Activated gamma-delta T cell treated with anti-CD3 and anti-CD28 coated beads, Interleukin-2, amount 50 U/mL, for 16 hours (primary cell): ENCODE measurements at places on chromosomes 4 and X.
A peak's percentile ranks its signal among the peaks of the same experiment; 100 is the strongest.

- DNase-seq = no peak
Measured at GRCh38 chr4:59689149-59689548, 1511.0 kb upstream of the ADGRL3 start.

DNA sequence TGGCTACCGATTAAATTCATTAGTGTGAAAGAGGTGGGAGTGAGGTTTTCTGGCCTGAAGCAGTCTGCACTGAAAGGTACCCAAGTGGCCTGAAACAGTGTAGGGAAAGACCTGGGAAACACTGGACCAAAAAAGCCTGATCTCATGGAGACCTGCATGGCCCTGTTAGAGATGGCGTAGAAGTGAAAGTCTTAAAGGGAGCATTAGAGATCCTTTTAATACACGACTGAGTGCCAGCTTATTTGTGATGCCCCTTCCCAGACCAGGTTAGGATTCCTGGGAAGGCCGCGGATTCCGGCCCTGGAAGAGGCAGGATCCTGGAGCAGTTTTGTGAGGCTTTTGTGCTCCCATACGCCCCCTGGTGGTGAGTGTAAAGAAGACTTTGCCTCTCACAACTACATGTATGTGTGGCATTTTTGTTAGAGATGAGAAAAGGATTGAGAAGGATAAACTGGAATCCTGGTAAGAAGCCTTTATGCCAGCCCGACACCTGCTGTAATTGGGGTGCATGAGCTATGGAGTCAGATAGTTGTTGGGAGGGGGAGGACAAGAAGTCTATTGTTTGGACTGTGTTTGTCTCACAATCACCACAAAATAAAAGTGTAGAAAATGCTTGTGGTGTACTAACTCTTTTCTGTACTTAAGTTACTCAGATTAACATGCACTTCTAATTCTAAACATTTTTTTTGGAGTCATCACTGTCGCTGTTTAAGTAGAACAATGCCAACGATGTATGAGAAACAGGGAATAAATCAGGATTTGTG, 54.0 kb downstream of the JADE1 start:
- DNase-seq = peak; percentile 57

GRCh38 chr4:106614441-106614840, 245.9 kb upstream of the GIMD1 start:
- no peak for DNase-seq

DNA sequence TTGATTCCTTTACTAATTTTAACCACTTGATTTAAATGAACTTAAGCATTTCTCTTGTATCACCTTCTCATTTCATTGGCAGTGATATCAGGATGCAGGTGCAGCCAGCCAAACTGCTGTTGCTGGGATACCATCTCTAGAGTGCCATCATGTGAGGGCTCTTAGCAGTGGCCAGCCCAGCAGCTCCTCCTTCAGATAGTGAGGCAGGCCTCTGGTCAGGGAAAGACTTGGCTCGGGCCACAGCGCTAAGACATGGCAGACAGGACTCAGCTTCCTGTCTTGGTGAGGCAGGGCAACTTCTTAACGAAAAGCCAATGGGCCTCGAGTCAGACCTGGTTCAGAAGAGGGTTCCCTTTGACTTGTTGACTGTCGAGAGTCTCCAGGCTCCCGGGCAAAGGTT, 50.0 kb downstream of the NOP14 start:
- no peak for DNase-seq

- no peak for DNase-seq
Measured at GRCh38 chrX:140713174-140713539, 3.6 kb downstream of the LINC00632 start.
